ENCODE measurements at places on chromosomes 7 and 10.

- no peaks in the 10 kb centered on the region for H3K36me3 ChIP-seq
- H3K27ac ChIP-seq = no peak overlapping the region
- no peaks in the 10 kb centered on the region for H3K4me1 ChIP-seq
- H3K27me3 ChIP-seq = no peaks in the 10 kb centered on the region
- no peak overlapping the region for H3K4me3 ChIP-seq
- DNase-seq = no peak
These were observed 176.7 kb downstream of the ADARB2 start for GRCh38 chr10:1560535-1561192.

- no peaks in the 10 kb centered on the region for H3K27me3 ChIP-seq
- H3K4me3 ChIP-seq = no peak overlapping the region
- no peaks in the 10 kb centered on the region for H3K4me1 ChIP-seq
- H3K36me3 ChIP-seq = no peaks in the 10 kb centered on the region
These were observed 110.2 kb downstream of the CHN2 start for GRCh38 chr7:29304756-29305155.

DNA sequence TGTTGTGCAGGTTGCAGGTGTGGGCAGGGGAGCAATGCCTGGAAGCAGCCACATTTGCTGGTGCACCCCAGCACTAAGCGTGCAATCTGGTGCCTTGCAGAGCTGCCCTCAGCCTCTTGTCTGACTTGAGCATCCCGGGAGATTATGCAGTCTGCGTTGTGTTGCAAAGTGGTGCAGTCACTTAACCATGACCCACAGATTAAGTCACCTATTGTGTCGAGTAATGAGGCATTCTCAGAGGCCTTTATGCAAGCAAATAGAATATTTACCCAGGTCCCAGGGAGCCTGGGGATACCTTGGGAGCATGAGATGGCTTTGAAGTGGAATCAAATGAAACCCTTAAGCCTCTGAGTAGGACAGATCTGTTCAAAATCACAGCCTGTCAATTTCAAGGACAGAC is 529.0 kb downstream of the TYW1 start:
- no peaks in the 10 kb centered on the region for H3K36me3 ChIP-seq
- no peaks in the 10 kb centered on the region for H3K4me1 ChIP-seq
- no peak overlapping the region for H3K4me3 ChIP-seq
- no peak overlapping the region for H3K27ac ChIP-seq

DNA sequence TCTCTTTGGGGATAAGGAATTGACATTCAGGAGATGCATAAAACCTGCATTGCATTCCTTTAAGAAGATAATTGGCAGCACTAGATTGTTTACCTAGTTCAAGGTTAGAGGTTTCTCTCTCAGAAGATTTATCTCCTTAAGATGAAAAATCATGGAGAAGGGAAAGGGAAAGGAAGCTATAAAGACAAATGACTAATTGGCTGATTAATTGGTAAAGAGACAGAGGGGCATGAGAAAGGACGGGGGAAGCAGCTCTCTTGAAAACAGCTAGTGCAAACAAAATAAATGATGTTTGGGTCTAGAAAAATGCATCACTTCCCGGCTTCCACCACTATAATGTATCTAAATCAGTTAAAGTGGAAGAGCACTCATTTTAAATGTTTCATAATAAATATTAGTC is 941.2 kb downstream of the XPNPEP1 start:
- no peak overlapping the region for H3K4me3 ChIP-seq
- no peaks in the 10 kb centered on the region for H3K36me3 ChIP-seq
- H3K4me1 ChIP-seq = no peaks in the 10 kb centered on the region
- no peak for DNase-seq
- no peaks in the 10 kb centered on the region for H3K27me3 ChIP-seq
- no peak overlapping the region for H3K27ac ChIP-seq

DNA sequence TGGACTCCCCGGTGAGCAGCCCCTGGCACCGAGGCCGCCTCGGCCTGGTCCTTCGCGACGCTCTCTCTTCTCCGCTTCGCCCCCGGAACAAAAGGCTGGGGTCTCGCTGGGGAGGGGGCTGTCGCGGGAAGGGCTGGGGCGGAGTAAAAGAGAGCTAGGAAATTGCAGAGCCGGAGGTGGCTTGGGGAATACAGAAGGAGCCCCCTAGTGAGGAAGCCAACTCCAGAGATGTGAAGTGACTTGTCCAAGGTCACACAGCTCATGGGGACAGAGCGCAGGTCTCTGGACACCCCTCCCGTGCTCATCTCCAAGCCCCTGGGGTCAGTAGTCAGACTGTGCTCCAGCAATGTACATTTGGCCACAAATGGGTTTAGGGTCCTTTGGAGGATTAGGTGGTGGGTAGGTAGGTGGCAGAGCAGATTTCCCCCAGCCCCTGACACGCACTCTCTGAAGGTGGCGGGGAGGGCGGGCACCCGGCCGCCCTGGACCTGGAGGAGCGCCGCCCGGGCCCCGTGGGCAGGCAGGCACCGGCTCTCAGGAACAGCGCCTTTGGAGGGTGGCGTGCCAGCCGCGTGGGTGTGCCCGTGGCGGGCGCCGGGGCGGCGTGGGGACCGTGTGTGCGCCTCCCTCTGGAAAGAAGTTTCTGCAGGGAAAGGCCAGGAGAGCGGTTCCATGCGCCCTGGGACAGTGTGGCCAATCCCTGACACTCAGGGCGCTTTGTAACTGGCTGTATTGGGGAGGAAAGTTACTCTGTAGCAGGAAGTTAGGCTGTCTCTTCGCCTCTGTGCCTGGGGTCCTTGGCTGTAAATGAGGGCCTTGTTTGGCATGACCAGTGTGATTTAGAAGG is 910 bp downstream of the WIPF3 start:
- H3K36me3 ChIP-seq = no peaks in the 10 kb centered on the region
- H3K4me3 ChIP-seq = peak overlapping the region; percentile 29
- no peak for DNase-seq
- H3K27ac ChIP-seq = peak overlapping the region; percentile 12

DNA sequence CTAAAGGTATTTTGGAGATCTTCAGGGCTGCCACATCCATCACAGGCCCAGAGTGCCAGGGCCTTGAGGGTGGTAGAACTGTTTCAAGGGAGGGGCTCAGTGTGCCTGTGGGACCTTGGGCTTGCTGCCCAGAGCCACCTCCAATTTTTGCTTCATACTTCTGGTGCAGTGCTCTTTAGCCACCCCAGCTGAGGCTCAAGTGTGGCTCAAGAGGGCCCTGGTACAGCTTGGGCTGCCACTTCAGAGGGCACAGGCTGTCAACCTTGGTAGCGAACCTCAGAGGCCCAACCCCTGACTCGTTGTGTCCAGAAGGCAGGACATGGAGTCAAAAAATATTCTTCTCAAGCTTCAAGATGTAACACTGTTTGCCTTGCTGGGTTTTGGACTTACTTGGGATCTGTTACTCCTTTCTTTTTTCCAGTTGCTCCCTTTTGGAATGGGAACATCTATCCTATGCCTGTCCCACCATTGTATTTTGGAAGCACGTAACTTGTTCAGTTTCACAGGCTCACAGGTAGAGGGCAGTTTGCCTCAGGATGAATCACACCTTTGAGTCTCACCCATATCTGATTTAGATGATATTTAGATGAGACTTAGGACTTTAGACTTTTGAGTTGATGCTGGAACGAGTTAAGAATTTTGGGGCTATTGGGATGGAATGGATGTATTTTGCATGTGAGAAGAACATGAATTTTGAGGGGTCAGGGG is 224.8 kb downstream of the RPS24 start:
- DNase-seq = no peak
- H3K27me3 ChIP-seq = no peaks in the 10 kb centered on the region
- no peak overlapping the region for H3K27ac ChIP-seq

Data from tibial nerve (tissue), 4 donors.